Stimulated activated CD4-positive, alpha-beta T cell treated with anti-CD3 and anti-CD28 coated beads, Interleukin-15, amount 100 ng/mL, for 1 hour (primary cell): ENCODE measurements at places on chromosomes 2 and 18.

- DNase-seq = no peak
These were observed 320.3 kb upstream of the VRK2 start for GRCh38 chr2:57726294-57726693.

- DNase-seq = no peak
These were observed 54.8 kb downstream of the NBAS start for GRCh38 chr2:15506229-15506819.

- DNase-seq = no peak
These were observed 15.3 kb downstream of the VIT start for GRCh38 chr2:36711741-36712314.

DNA sequence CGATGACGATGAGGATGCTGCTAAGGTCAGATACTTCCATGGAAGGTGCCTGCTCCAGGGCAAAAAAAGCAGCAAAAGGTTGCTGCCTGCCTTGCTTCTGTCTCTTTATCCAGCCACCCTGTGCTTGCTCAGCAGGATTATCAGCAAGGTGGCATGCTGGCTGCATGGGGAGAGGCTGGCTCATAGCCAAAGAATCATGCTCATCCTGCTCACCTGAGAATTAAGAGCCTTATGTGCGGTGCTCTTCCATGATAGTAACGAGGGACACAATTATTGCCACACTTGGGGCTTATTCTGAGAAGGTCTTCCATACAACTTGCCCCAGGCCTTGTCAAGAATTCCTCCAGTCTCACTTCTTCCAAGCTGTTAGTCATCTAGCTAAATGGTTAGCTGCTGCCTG lies 60.4 kb upstream of the SEC11C start:
- no peak for DNase-seq

GRCh38 chr2:74858281-74858680 lies 24.4 kb downstream of the HK2 start:
- DNase-seq = no peak

DNA sequence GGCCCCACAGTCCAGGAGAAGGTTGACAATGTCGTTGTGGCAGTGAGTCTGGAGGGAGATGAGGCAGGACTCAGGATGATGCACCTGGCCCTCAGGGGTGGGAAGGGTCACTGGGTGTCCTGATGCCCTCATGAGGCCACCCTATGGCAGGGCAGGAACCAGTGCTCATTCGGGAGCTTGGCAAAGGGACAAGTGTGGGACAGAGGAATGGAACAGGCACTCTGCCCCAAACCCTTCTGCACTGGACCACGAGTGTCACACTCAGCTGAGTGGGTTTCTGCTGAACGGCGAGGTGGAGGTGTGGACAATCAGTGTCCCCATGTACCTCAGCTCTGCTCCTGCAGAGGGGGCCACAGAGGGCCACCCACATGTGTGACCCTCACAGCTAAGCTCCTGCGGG lies 32.0 kb downstream of the ANKMY1 start:
- DNase-seq = no peak

DNA sequence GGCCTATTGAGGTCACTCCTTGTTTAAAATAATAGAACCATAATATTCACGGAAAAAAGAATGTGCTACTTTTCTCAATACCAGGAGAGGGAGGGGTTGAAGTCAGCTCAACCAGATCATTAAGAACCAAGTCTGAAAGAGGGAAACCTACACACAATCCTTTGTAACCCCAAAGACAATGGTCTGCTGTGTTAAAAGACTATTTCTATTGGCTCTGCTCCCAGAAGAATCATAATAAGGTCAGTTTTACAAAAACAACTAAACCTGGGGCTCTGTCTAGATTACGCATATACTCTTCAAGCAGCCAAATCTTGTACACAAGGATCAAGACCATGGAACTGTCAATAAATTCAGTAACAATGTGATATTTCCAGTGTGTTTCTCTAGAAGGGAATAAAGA lies 177.2 kb upstream of the CRIM1 start:
- DNase-seq = no peak

DNA sequence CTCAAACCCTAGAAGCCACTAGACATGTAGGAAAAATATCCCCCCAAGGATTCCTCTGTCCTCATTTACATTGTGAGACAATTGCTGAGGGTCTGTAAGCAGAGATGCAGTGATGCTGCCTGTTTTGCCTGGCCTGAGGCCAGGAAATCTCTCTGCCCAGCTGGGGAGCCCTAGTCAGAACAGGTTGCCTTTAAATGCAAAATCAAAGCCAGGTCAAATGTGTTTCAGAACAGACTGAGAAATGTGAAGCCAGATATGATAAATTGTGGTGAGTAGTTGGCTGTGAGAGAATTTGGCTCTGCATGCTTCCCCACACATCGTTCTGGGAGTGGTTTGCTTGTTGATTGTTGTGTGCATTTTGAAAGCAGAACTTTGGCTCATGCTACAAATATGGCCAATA lies 38.4 kb upstream of the NXPH2 start:
- DNase-seq = no peak

DNA sequence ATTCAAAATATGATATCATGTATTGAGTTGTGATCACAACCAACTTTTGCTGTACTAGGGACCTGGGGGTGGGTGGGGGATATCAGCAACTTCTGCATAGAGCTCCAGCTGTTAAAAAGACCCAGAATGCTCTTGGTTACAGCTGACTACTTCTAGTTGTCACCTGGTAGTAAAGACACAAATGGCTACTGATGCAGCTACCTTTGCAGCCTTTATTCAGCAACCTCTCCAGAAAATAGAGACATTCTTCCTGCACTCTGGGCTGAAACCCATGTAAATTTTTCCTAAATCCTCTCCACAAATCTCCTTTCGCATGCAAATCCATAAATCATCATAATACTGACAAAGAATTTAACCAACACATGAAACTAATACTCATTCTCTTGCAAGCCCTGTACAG lies 238.3 kb downstream of the TCF4 start:
- DNase-seq = no peak

GRCh38 chr2:219496247-219496824 lies 2.4 kb upstream of the GMPPA start:
- DNase-seq = no peak

GRCh38 chr2:34534761-34535160 lies 935.7 kb upstream of the FAM98A start:
- DNase-seq = no peak

- DNase-seq = no peak
These were observed 101.3 kb upstream of the NDUFV2 start for GRCh38 chr18:9001209-9001608.

DNA sequence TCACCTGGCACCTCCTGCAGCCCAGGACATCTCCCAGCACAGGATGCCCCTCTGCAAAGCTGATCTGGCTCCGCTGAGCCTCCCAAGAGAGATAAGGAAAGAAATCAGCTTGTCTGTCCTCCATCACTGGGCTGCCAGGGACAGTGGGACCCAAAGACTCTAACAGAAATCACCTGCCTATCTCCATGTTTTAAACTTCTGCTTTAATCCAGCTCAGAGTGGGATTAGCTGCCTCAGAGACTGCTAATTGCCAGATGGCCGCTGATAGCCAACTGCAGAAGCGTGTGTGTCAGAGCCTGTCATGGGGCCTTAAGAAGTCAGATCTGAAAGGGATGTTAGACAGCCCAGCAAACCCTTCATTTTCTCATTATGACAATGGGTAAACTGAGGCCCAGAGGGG lies 389.4 kb upstream of the KLHL29 start:
- DNase-seq = no peak

DNA sequence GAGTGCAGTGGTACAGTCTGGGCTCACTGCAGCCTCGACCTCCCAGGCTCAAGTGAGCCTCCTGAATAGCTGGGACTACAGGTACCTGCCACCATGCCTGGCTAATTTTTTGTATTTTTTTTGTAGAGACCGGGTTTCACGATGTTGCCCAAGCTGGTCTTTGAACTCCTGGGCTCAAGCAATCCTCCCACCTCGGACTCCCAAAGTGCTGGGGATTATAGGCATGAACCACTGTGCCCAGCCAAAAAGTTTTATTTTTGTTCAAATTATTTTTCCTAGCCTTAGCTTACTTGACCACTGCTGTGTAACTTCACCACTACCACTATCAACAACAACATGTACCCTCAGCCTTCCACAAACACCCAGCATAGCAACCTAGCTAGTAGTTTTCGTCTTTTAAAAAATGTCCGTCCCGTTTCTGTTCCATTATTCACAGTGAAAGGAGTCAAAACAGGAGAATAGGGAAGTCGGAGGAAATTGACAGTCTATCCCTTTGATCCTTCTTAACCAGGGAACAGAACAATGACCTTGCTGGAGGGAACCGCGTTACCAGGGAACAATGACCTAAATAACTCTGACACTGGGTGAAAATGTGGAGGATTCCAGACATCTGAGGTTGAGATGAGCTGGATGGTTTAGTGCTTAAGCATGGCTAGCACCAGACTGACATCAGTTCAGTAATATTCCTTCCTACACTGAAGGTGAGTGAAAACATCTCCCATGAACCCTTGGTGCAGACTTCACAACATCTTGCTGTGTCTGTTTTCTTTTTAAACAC lies 69.2 kb upstream of the ARL4C start:
- no peak for DNase-seq

- no peak for DNase-seq
These were observed 78.2 kb downstream of the KCTD1 start for GRCh38 chr18:26470011-26470637.

GRCh38 chr2:226979004-226979403 lies 143.2 kb downstream of the RHBDD1 start:
- no peak for DNase-seq

DNA sequence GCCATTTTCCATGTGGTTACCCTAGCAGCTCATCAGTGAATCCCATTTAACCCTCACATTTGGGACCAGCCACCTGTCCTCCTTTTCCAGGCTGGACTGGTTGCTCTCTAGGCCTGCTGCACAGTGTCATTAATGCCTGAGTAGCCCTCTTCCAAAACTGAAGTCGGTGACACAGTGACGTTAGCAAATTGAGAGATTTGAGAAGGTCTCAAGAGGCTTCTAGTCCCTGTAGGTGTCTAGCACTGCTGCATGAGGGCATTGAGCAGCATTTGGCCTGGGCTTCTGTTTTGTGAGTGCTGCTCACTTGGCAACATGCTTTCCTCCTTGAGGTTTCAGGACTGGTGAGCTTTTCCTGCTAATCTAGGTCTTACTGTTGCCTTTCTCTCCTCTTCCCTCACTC lies 36.7 kb downstream of the PKP4 start:
- DNase-seq = no peak

DNA sequence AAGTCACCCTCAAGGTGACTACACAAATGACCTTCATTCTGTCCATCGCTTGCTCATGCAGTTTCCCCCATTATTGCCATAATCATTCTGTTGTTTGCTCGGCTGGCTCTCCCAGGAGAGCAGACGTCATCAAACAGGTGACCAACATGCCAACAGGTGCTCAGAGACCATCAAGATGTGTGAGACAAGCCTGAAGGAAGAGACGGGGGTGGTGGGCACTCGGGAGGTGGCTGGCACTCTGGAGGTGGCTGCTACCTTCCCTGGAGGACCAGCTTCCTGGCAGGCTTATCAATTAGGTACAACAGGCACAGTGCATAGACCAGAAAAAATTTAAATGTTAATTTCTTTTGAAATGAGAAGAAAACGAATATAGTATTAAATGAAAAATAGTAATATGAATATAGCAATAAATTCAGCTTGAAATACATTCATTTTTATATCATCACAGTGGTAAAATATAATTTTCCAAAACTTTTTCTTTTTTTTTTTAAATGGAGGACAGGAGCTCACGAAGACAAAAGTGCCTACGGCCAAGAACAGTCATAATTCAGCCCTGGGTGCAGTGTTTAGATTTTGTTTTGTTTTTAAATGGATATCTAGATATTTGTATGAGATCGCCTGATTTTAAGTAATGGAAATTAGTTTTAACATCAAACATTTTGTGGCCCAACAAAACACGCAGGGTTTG lies 16.9 kb upstream of the HAAO start:
- DNase-seq = no peak

DNA sequence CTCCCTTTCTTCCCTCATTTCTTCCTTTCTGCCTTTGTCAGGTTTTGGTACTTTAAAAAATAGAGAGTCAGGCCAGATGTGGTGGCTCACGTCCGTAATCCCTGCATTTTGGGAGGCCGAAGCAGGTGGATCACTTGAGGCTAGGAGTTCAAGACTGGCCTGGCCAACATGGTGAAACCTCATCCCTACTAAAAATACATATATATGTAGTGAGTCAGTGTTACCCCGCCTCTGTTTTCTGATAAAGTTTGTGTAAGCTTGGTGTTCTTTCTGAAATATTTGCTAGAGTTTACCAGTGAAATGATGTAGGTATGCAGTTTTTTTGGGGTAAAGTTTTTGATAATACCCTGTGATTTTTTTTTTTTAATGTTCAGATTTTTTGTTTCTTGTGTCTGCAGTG lies 58.8 kb downstream of the DGKD start:
- no peak for DNase-seq

GRCh38 chr2:34419856-34420255 lies 820.8 kb upstream of the FAM98A start:
- no peak for DNase-seq

DNA sequence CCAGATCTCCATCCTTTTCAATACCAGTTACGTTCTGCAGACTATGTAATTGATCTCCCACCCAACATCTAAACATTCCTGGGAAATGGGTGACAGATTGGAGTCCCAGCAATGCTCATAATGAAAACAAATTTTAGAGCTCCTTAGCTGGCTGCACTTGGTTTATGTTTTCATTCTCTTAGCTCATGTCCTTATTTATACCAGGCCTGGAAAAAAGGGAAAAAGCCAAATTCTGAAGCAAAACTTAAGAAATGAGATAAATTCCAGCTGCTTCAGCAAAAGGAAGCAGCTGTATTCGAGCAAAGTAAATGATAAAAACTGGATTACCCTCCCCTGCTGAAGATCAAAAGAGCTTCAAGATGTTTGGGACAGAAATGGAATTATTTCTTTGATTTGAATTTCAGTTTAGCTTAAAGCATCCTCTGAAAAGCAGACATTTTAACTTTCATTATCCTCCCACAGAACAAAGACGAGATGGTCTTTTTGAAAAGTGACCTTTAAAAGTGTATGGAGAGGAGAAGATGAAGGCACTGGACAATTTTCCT lies 196.5 kb upstream of the THUMPD2 start:
- no peak for DNase-seq

- DNase-seq = no peak
These were observed 3.4 kb downstream of the MBP start for GRCh38 chr18:77129150-77129551.

- no peak for DNase-seq
These were observed 66.4 kb downstream of the EPAS1 start for GRCh38 chr2:46363535-46364170.

- no peak for DNase-seq
These were observed 2.4 kb downstream of the CASP8 start for GRCh38 chr2:201262718-201263117.

GRCh38 chr2:45177870-45178269 lies 168.6 kb upstream of the SIX2 start:
- DNase-seq = no peak

GRCh38 chr2:196274387-196274809 lies 103.0 kb upstream of the STK17B start:
- DNase-seq = no peak
